T-helper 9 cell (primary cell): ENCODE measurements at places on chromosomes 1 and 21.

- no peak for DNase-seq
Observed at GRCh38 chr1:86380257-86380861, 15.8 kb downstream of the ODF2L start.

DNA sequence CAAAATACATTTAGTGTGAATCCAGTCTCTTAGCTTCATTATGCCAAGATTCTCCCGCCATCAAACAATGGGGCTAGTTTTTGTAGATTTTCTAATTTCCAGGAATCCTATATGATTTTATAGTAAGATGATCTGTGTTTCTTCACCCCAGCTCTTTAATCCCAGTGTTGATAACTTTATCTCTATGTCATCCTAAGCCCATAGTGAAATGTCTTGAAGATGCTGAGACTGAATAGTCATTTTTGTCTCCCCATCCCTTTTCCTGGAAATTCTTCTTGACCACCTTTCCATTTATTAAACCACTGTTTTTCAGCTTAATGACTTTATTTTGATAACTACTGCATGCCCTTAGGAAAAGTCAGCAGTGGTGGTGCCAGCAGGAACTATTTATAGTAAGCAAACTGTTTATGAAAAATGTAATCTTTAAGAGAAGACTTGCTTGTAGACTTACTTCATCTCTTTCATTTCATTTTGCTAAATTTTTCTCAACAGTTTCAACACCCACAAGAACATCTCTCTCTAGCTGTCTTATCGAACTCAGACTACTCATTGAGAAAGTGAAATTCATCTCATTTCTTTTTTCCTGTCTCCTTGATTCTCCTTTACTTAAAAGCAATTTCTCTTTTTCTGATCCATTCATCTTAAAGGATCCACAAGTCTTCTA is 116.6 kb downstream of the NTMT2 start:
- no peak for DNase-seq

GRCh38 chr21:44845418-44846223 is 27.8 kb upstream of the SUMO3 start:
- DNase-seq, result peak; percentile 32

GRCh38 chr1:21605964-21606705 is 63.0 kb downstream of the RAP1GAP start:
- no peak for DNase-seq

DNA sequence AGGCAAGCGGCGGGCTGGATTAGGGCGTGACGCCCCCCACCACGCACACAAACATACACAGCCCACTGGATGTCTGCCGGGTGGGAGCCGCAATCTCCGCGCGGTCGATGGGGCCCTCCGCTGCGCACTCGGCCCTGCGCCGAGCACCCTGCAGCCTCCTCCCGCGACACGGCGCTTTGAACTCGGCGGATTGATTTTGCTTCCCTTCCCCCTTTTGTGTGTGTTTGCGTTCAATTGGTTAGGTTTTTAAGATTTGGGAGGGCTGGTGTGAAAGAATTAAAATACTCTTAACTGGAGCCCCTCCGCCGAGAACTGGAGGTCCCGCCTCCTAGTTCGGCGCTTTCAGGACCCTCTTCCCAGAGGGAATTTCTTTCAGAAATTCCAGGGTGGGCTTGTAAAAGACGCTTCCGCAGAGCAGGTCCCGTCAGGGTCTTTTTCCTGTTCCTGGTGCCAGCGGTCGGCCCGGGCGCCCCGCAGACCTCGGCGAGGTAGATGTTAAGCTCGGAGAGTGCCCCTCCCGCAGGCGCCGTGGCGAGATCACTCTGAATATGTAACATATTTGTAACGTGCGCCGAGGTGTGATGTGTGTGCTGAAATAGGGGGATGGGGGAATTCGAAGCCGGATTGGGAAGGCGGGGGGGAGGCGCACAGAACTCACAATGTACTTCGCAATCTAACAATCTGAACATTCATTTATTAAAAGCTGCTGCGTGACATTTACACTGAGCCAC is 8.0 kb upstream of the BARHL2 start:
- DNase-seq, result no peak

GRCh38 chr1:186775036-186775435 is 53.7 kb upstream of the PLA2G4A start:
- DNase-seq, result no peak

DNA sequence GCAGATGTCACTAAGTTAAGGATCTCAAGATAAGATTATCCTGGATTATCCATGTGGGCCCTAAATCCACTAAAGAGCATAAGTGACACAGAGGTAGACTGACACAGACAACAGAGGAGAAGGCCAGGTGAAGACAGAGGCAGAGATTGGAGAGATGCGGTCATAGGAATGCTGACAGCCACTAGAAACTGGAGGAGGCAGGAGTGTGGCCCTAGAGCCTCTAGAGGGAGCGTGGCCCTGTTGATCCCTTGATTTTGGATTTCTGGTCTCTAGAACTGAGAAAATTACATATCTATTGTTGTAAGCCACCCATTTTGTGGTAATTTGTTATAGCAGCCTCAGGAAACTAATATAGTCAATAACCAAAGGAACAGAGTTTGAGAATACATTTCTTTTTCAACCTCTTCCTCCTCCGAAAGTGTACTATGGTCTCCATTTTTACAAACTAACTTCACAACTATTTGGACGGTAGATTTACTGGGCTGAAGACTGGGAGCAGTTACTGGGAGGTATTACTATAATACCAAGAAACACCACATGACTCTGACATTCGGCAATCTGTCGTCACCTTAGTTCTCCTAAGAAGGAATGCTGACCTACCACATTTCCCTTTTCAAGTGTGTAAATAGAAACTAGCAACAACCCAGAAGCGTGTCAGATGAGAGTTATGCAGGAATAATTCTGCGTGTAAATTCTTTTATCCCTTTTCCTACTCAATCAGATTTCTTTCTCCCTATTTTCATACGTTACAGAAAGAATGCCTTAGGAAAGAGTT is 116.0 kb upstream of the ZNHIT6 start:
- DNase-seq, result no peak

DNA sequence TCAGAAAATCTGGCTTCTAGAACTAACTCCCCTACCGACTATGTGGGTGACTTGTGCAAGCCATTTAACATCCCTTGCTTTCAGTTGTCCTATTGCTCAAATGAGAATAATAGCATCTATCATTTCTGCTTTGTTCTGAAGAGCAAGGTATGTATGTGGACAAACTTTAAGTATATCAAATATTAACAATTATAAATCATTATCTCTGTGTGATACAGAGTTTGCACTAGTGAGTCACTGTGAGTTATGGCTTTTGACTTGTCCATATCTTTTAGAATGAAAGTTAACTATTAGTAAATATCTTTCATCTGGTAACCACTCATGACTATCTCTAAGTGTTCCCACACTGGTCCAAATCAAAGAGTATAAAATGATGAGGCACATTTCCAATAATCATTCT is 812.9 kb upstream of the ADGRL2 start:
- no peak for DNase-seq

DNA sequence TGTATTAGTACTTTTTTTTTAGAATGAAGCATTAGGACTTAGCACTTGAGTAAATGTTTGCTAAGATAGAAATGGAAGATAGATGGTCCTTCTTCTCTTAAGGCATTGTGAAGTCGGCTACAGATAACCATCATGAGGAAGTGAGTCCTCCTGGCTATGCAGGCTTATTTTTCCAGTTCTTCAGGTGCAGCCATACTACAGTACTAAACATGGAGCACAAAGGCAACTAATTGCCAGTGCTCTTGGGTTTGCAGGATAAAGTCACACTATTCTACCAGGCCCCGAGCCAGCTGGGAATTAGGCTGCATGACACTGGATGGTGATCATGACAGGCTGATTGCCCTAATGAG is 197.3 kb upstream of the SGIP1 start:
- DNase-seq, result no peak

GRCh38 chr1:98932184-98932583 is 72.5 kb downstream of the PLPPR5 start:
- DNase-seq, result no peak

DNA sequence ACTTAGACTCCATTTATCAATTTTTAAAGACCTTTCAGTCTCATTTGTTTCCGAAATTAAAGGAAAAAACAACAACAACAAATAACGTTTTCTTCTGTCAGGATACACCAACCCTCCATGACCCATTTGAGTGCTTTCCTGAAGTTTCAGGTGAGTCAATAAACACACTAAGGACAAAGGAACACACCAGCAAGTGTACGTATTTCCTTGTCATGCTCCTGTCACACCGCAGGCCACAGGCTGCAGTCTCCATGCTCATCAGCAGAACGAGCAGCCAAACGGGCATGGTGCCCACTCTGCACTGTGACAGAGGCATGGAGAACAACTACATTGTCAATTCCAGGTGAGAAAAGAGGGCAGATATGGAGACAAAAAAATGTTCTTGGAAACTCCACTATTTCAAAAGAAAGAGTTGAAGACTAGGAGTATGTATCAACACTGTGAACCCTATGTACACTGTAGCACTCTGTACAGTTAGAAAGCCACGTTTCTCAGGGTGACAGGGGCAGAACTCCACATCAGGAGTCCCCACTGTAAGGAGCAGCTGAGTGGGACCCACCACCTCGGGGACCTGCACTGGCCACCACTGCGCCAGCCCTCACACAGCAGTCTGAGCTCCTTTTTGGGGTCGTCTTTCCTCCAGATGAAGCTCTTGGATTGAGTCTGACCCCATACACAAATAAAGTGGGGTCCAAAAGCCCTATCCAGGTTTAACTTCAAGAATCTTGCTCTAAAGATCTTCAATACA is 2.6 kb downstream of the PTTG1IP start:
- no peak for DNase-seq

- DNase-seq, result peak; percentile 87
Observed at GRCh38 chr1:26500488-26501175, 28.4 kb downstream of the HMGN2 start.

DNA sequence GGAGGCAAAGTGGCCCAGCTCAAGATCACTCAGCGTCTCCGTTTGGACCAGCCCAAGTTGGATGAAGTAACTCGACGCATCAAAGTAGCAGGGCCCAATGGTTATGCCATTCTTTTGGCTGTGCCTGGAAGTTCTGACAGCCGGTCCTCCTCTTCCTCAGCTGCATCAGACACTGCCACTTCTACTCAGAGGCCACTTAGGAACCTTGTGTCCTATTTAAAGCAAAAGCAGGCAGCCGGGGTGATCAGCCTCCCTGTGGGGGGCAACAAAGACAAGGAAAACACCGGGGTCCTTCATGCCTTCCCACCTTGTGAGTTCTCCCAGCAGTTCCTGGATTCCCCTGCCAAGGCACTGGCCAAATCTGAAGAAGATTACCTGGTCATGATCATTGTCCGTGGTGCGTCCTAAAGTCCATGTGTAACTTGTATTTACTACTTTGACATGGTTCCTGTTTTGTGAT is 2.7 kb downstream of the RBM15 start:
- no peak for DNase-seq

DNA sequence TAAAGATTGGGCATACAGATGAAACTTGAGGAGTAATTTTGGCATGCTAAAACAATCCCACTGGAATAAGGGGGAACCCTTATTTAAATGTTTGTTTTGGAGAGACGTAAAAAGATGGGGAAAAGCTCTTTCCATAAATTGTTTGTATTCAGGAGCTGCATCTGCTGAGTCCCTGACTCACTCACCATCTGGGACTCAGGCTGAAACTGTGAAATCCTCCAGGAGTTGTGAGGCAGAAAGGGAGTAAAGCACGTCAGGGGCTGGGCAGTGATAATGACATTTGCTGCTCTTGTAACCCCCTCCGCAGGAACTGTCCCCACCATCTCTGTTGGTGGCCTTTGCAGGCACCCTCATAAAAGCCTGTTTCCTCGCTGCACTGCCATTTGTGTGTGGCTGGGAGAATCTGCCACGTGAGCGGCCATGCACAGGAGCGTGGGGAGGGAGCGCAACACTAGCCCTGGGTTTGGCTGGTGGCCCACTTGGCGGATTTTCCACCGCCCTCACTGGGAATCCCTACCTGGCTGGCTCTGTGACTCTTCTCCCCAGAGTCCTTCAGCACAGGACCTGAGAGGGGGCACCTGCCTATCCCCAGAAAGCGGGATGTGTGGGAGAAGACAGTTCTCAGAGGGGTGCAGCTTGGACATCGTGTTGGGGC is 45.3 kb downstream of the ZSCAN20 start:
- no peak for DNase-seq

GRCh38 chr1:40391688-40392145 is 18.2 kb downstream of the SMAP2 start:
- no peak for DNase-seq

DNA sequence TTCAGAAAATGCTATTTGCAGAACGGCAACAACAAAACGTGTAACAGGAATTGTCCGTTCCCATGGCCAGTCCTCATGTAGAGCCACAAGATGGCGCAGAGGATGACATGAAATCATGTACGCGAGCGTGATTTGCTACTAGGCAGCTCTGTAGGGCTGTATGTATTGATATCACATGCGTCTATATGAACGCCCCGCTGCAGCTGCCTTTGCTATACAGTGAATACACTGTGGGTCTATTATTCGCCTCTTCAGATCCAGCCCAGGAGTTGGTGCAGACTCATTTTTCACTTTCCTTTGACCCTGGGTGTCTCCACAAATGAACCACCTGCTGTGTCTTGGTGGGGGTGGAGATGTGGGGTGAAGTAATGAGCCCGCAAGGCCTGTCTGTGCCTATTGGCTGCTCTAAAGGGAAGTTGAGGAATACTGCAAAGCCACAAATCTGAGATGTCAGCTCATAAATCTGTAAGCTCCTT is 361.5 kb downstream of the KIF26B start:
- DNase-seq, result no peak

DNA sequence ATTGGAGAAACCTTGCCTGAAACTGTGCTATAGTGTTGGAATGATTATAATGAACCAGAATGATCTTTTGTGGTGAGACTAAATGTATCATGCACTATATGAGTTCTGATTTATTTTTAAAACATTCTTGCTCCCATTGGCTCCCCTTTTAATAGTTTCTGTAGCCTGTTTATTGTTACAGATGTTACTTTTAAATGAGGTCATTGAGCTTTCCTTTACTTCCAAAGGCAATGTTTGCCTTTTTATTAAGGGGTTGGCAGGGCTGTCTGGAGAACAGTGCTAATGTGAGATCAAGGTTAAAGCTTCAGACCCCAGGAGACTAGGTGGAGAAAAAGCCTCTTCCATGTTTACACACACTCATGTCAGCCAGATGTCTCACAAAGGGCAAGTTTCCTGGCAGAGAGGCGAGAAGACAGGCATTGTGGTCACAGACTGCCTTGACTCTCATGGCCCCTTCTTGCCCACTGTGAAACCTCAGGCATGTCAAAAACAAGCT is 120.6 kb upstream of the RAVER2 start:
- DNase-seq, result no peak

- DNase-seq, result no peak
Observed at GRCh38 chr21:14527696-14528652, 18.1 kb downstream of the SAMSN1 start.

DNA sequence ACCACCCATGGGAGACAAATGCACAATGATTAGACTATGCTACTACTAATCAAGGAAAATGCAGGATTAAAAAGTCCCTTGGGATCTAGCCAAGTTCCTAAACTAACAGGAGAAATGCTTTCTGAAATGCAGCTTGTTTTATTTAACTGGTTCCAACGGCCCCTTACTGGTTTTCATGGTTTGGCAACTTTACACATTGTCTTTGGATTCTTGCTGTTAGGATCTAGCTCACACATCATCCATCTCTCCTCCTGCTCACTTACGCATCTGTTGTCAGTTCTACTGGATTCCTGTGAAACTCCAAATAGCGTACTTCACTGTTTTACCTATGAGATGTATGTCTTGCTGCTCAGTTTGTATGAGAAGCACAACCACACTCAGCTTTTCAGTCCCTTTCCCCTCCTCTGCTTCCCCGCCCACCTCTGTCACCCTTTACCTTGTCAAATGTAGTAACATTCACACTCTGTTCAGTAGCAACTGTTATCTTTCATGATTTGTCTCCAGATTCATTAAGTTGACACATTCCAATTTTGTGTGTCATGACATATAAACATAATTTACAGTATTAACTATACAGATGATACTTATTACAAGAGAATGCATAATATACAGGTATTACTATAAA is 130.1 kb downstream of the SIM2 start:
- no peak for DNase-seq
